ENCODE measurements at places on chromosomes 6 and 20. TPM values are rescaled to one million over a fixed set of nuclear protein-coding genes. Genes with fewer than 3 reads are reported as not detected.

DNA sequence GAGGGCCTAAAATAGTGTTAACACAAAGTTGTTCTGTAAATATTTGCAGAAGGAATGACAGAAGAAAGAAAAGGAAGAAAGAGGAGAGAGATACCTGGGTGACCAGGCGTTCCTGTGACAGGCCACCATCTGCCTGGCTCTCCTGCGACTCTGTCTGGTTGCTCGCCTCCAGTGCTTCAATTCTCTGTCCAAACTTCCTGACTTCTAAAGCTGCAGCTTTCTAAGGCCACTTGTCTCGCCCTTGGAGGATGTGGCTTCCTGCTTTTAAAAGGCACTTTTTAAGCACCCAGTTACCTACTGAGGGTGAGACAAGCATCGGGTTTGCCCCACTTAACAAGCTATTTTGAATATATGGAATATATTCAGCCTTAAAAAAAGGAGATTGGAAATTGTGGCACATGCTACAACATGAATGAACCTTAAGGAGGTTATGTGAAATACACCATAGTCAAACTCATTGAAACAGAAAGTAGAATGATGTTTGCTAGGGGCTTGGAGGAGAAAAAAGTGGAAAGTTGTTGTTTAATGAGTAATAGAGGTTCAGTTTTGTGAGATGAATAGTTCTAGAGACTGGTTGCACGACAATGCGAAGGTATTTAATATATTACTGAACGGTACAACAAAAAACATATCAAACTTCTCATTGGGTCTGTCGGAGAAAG lies 32.8 kb downstream of the VIP start:
- no peak overlapping the region for H3K4me3 ChIP-seq
- no peaks in the 10 kb centered on the region for H3K27me3 ChIP-seq
- DNase-seq, result no peak

GRCh38 chr6:139370283-139370998 lies 4.0 kb downstream of the CITED2 start:
- no peaks in the 10 kb centered on the region for H3K36me3 ChIP-seq
- H3K4me3 ChIP-seq, result peak overlapping the region; percentile 94
- H3K27me3 ChIP-seq, result no peaks in the 10 kb centered on the region
- H3K27ac ChIP-seq, result peak overlapping the region; percentile 98
- H3K4me1 ChIP-seq, result peaks cover 33% of the 10 kb centered on the region

DNA sequence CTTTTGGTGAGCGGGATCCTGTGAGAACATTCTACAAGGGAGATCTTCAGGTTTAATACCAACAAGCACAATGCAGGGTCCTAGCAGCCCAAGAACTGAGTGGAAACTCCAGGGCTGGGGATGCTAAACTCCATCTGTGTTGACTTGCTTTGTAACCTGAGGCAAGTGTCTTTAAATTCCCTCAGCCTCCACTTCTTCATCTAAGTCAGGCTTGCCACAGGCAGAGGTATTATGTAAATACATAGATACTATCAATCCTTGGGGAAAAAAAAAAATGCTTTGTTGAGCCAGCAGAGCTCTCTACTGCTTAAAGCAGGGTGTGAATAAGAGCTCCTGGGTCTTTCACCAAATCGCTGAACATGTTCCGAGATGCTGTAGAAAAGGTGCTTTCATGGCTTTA lies 114.2 kb upstream of the PHACTR1 start:
- H3K4me3 ChIP-seq, result no peak overlapping the region
- DNase-seq, result no peak
- no peaks in the 10 kb centered on the region for H3K27me3 ChIP-seq
- no peaks in the 10 kb centered on the region for H3K36me3 ChIP-seq

DNA sequence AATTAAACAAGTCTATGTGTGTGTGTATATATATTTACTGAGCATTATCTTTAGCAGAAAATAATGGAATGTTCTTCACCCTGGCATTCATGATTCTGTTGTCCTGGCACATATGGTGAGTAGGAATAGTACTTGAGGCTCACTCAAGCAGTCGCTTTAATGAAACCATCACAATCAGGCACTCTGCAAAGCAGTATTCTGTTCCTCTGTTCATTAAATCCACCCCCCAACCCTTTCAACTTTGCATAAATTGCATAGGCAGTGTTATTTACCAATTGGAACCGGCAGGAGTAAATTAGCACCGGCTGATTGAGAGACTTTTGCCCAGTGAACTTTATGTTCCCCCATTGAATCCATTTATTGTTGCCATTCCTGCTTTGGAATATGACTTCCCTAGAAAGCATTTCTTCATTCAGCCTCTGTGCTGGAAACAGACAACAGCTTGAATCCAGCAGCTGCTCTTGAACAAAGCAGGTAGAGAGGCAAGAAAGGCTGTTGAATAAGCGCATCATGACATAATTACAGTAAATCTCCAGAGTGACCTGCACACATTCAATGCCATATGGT lies 268.0 kb upstream of the RNF217 start:
- no peak overlapping the region for H3K27ac ChIP-seq
- H3K4me3 ChIP-seq, result no peak overlapping the region
- DNase-seq, result no peak

- peaks cover 16% of the 10 kb centered on the region for H3K4me1 ChIP-seq
- H3K4me3 ChIP-seq, result no peak overlapping the region
- H3K27me3 ChIP-seq, result peaks cover 9% of the 10 kb centered on the region
- no peaks in the 10 kb centered on the region for H3K36me3 ChIP-seq
- no peak for DNase-seq
These were observed 43.5 kb downstream of the FNDC1 start for GRCh38 chr6:159212525-159213280.

DNA sequence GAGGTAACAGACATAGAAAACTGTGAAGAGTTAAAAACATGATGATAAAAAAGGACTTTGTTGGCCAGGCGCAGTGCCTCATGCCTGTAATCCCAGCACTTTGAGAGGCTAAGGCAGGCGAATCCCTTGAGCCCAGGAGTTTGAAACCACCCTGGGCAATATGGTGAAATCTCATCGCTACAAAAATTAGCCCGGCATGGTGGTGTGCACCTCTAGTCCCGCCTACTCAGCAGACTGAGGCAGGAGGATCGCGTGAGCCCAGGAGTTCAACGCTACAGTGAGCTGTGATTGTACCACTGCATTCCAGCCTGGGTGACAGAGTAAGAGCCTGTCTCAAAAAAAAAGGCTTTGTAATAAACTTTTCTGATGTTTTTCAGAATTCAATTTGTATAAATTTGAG lies 60.1 kb downstream of the GFOD1 start:
- no peak overlapping the region for H3K4me3 ChIP-seq
- H3K27me3 ChIP-seq, result no peaks in the 10 kb centered on the region
- DNase-seq, result no peak
- no peaks in the 10 kb centered on the region for H3K36me3 ChIP-seq
- H3K27ac ChIP-seq, result no peak overlapping the region

- peaks cover 4% of the 10 kb centered on the region for H3K27me3 ChIP-seq
- H3K36me3 ChIP-seq, result no peaks in the 10 kb centered on the region
- H3K4me3 ChIP-seq, result no peak overlapping the region
These were observed 64.9 kb downstream of the BCAS1 start for GRCh38 chr20:54005524-54005923.

GPSM3 gene
- total RNA-seq, result 2.4 TPM

AKAP12 gene
- 11.3 TPM for total RNA-seq

MYB gene
- total RNA-seq, result not detected

ZNF311 gene
- 0.08 TPM for total RNA-seq

FAM83C gene
- not detected for total RNA-seq

BAK1 gene
- 24.4 TPM for total RNA-seq
